ENCODE measurements at places on chromosomes 3 and 15.

GRCh38 chr15:29736744-29737020 lies 85.6 kb downstream of the TJP1 start:
- no peak for DNase-seq

GRCh38 chr3:143637133-143637532 lies 211.1 kb downstream of the SLC9A9 start:
- DNase-seq: no peak

DNA sequence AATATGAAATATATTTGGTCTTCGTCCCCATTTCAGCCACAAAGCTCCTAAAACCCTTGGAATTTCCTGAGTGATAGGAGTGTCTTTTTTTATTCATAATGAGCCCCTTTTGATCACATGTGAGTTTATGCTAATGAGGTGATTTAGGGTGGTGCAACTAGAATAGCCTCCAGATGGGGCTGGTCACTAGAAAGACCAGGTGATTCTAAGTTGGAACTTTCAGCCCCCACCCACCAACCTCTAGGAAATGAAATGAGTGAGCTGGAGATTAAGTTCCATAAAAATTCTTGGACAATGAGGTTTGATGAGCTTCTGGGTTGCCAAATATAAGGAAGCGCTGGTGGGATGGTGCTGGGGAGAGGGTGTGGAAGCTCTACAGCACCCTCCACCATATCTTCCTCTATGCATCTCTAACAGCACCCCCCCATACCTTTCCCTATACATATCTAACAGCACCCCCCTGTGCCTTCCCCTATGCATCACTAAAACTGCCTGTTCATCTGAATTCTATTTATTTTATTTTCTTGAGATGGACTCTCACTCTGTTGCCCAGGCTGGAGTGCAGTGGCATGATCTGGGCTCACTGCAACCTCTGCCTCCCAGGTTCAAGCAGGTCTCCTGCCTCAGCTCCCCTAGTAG lies 2.1 kb upstream of the SMCO1 start:
- no peak for DNase-seq

GRCh38 chr3:123780656-123781055 lies 103.5 kb downstream of the MYLK start:
- DNase-seq: no peak

DNA sequence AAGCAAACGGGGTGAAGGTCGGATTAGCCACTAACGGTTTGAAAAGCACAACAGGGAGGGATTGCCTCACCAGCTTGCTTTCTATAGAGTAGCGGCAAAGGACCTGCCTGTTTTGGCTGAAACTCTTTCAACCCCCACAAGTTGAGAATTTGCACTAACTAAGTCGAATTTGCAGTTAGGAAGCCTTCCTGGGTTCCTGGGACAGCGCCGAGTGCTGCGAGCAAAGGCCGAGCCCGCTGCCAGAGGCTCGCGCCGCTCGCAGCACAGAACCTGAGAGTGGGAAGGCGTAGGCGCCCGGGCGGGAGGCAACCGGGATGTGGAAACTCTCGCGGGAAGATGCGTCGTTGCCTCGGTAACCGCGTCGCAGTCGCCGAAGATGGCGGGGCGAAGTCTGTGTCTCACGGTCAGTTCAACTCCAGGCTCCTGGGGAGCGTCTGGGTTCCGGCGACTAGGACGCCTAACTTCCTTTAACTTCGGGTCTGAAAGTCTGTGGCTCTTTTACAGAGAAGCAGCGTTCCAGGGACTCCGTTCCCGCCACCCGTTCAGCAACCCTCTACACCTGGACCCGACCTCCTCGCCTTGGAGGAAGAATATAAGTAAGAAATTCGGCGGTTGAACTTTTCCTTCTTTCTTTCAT lies at the start of gene TEX9:
Gene TEX9 (plus strand): TSS at position 352 of the 637 bp plus-strand sequence. CDS start 25 bp downstream, at position 377.
- no peak for DNase-seq

GRCh38 chr3:38313263-38313662 lies 31.2 kb downstream of the SLC22A14 start:
- no peak for DNase-seq

GRCh38 chr15:58553365-58553918 lies 121.7 kb downstream of the LIPC start:
- DNase-seq: no peak

DNA sequence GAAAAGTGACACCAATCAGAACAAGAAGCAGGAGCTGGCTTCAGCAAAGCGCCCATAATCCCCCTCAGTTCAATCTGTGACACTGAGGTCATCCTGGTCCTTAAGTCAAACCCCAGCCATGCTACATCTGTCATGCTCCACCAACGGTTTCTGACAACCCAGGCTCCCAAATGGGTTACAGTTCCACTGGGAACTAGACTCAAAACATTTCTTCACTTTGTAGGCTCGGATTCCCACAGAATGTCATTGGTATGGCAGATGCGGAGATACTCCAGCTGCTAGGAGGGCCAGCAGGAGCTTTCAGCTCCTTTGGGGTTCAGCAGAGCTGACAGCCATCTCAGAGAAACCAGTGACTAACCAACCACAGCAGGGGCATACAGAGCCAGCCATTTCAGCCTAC lies 48.9 kb downstream of the SUMF1 start:
- DNase-seq: no peak

DNA sequence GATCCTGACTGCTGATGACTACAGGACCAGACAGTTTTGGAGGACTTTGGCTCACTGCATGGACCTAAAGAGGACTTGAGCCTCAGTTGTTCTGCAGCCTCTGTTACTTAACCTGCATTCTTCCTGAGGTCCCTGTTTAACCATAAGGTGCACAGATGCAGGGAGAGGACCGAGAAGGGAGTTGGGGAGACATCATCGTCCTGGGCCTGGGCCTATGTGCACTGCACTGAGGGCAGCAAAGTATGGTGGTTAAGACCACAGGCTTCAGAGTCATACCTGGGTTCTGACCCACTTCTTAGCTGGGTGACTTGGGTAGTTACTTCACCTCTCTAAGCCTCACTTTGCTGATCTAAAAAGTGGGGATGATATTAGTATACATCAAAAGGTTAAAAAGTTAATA lies 21.9 kb downstream of the KY start:
- no peak for DNase-seq

GRCh38 chr3:46087871-46088270 lies 60.6 kb upstream of the XCR1 start:
- DNase-seq: no peak

DNA sequence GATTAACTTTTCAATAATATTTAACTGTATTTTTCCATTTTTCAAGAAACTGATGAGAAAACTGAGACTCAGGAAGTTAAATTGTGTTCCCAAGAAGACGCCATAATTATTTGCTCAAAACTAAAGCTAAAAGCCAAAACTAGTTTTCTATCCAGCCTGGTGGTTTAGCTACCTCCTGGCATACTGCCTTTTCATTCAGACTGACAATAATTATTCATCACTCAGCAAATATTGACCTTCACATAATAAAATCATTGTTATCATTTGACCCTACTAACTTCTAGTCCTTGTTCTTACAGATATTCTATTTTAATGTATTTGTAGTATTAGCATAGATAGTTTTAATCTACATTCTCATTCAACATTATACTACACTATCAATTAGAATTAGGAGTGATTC lies 210.6 kb upstream of the GADL1 start:
- DNase-seq: no peak

GRCh38 chr3:127226946-127227842 lies 34.3 kb downstream of the PRR23E start:
- no peak for DNase-seq

DNA sequence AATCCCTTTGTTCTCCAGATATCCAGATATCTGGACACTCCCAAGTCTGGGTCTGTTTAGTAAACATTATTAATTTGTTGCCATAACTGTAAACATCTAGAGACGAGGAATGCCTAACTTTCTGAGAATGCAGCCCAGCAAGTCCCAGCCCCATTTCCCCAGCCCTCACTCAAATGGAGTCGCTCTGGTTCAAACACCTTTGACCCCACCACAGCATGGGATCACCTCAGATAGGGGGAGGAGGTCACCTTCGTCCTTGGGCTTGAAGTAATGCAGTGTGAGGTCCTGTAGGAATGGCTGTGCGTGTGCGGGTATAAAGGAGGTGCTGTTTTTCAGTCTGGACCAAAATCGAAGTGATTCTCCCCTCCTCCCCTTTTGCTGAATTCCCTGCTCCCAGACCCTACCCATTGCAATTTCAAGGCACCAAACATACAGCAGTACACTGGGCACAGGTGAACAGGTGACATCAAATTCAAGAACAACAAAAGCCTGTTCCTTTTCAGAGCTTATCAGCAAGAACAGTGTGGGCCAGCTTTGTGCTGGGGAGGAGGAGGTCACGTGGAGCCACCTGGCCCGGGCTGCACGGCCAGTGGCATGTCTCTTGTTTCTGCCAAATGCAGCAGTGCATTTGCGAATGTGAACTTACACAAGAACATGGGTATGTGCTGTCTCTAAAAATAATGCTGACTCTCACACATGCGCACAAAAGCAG lies 57.5 kb upstream of the TRPM1 start:
- DNase-seq: no peak

- DNase-seq: no peak
Observed at GRCh38 chr3:50502584-50503423, 630 bp downstream of the CACNA2D2 start.

DNA sequence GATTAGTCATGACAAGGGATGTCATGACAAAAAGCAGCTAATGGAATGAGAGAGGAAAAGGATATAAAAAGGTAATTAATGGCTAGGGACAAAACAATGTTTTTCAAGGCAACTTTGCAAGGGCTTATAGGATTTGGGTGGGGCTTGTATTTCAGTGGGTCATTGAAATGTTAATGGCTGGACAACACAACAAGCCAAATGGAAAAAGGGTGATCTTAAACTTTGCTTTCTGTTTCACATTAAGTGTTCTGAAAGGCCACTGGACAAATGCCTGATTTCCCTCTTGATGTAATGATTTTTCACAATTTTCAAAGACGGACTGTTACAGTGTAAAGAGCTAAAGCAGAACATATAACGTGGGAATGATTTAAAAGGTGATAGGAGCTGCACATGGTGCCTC lies 345.0 kb downstream of the TUSC7 start:
- DNase-seq: no peak

DNA sequence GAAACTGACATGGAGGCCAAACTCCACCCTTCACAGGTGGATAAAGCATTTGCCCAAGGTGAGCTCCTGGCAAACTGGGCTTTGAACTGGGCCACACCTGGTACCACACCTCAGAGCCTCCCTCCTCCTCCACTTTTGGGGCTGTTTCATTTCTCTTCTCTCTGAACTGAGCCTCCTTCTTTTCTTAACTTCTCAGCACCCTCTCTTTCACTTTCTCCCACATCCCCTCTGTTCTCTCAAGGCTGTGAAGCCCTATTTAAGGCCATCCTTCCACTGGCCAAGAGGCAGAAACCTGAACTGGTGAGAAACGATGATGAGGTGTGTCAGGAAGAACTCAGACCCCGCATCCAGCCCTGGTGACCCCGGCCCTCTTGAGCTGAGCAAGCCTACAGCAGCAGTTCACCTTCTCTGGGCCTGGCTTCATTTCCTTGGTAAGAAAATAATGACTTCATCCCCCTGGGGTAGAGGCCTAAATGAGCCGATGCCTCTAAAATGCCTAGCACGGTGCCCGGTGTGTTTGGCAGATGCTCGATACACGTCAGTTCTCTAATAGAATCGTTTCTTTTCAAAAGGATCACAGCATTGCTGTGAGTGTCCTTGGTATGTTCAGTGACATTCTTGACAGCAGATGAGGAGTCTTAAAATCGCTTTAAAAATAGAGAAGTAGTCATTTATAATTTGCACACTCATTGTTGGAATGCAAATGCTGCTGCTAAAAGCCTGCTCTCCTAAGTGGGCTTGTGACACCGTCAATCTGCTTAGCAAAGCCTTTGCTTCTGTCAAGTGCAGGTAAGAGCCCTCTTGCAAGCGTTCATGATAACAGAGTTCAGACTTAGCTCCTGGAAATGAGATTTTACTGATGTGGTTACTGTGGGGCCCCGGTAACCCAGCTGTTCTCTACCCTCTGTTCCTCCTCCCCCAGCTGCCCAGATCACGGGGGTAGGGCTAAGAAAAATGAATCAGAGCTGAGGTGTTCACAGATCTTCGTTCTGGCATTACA lies 97.7 kb upstream of the ATP2B2 start:
- DNase-seq: no peak

DNA sequence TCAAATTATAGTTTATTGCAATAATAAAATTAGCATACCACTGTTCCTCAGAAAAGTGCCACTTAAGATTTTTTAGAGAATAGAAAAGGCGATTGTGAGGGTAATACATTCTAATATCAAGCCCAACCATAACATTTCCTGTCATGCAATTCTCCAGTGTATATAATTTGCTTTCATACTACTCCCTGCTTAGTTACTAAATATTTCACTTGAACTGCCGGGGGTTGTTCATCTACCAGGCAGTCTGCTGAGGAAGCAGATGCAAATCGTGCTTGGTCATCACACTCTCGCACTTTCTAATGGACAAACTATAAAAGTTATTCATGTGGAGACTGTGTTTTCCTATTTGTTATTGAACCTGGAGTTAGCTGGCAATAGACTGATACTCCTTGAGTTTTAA lies 645.6 kb upstream of the CBLB start:
- DNase-seq: no peak
